Activated CD8-positive, alpha-beta T cell treated with anti-CD3 and anti-CD28 coated beads, Interleukin-2, amount 10 ng/mL, durations not matched to agents 7 days and 5 days (primary cell): ENCODE measurements at places on chromosomes 3 and 15.

- no peaks in the 10 kb centered on the region for H3K36me3 ChIP-seq
- peaks cover 24% of the 10 kb centered on the region for H3K27me3 ChIP-seq
Observed at GRCh38 chr3:127137113-127137512, 55.8 kb upstream of the PRR23E start.

- H3K27ac ChIP-seq = no peak overlapping the region
- no peaks in the 10 kb centered on the region for H3K36me3 ChIP-seq
- no peak for DNase-seq
- H3K4me3 ChIP-seq = no peak overlapping the region
Observed at GRCh38 chr3:10528046-10528445, 22.7 kb upstream of the ATP2B2 start.

GRCh38 chr3:49661281-49661680 lies 12.9 kb upstream of the APEH start:
- H3K27me3 ChIP-seq = peaks cover 3% of the 10 kb centered on the region
- H3K4me3 ChIP-seq = no peak overlapping the region
- no peak overlapping the region for H3K27ac ChIP-seq
- no peaks in the 10 kb centered on the region for H3K36me3 ChIP-seq

DNA sequence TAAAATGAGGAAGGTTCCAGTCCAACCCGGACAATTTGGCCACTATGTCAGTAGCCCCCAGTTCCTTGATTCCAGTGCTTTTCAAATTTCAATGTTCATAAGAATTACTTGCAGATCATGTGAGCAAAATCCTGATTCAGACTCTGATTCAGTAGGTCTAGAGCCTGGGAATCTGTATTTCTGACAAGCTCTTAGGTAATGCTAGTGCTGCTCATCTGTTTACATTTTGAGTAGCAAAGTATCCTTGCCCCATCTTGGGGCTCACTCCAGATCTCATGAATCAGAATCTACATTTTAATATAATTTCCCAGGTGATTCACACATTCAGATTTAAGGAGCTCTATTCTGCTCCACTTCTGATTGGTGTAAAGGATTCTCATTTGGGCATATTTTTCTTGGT lies 142.0 kb downstream of the NAALADL2 start:
- no peaks in the 10 kb centered on the region for H3K36me3 ChIP-seq
- H3K27me3 ChIP-seq = no peaks in the 10 kb centered on the region
- H3K27ac ChIP-seq = no peak overlapping the region

GRCh38 chr15:59999612-60000112 lies 4.4 kb upstream of the FOXB1 start:
- DNase-seq = no peak
- no peak overlapping the region for H3K27ac ChIP-seq
- H3K27me3 ChIP-seq = peaks cover 94% of the 10 kb centered on the region
- peaks cover 16% of the 10 kb centered on the region for H3K36me3 ChIP-seq
- no peak overlapping the region for H3K4me3 ChIP-seq

DNA sequence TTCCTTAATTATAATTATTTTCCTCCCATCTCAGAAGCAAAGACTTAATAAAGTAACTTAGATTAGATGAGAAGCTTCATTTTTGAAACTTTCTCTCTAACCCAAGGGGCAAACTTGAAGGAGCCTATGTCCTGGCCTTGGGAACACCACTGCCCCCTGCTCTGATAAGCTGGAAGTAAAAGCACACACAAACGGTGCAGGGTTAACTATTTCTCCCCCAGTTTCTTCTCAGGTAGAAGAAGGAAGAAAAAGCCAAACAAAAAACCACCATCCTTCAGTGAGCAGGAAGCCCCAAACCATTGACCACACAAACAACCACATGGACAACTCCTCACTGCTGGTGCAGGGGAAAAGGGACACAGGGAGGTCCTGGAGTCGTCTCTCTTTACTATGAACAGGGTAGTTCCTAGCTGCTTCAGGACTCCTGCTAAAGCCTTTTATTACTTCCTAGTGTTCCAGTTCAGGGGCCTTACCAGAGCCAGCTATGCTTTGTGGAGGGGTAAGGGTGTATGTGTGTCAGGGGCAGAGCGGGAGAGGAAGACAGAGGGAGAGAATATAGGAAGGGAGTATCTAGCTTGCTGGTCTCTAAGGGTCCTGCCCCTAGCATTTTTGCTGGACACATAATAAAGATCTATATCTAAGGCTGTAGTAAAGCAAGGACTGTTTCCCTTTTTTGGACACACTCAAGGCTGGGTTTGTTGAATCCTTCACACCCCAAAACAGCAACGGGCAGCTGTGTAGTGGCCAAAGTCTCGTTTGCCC lies 94.0 kb upstream of the UMPS start:
- H3K4me1 ChIP-seq = peaks cover 69% of the 10 kb centered on the region
- peak; percentile 49 for DNase-seq
- peaks cover 18% of the 10 kb centered on the region for H3K27me3 ChIP-seq
- H3K4me3 ChIP-seq = peak overlapping the region; percentile 57
- H3K27ac ChIP-seq = peak overlapping the region; percentile 57

DNA sequence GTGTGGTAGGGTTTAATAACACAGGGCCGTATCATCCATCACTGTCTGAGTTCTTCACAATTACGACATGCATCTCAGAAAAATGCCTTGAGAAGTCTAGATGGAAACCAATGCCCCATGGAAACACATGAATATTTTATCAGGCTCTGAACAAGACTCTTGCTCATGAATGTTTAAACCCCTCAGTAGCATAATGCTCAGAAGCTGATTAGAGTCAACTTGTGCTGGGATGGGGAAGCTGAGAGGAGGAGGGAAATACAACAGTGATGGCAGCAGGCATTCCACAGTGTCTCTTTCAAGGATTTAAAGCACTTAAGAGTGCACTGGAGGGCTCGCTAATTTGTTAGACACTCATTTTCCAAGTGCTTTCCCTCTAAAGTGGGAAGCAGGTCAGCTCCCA lies 3.8 kb downstream of the GPR156 start:
- H3K27ac ChIP-seq = no peak overlapping the region
- peaks cover 58% of the 10 kb centered on the region for H3K27me3 ChIP-seq
- H3K4me3 ChIP-seq = no peak overlapping the region
- no peak for DNase-seq

DNA sequence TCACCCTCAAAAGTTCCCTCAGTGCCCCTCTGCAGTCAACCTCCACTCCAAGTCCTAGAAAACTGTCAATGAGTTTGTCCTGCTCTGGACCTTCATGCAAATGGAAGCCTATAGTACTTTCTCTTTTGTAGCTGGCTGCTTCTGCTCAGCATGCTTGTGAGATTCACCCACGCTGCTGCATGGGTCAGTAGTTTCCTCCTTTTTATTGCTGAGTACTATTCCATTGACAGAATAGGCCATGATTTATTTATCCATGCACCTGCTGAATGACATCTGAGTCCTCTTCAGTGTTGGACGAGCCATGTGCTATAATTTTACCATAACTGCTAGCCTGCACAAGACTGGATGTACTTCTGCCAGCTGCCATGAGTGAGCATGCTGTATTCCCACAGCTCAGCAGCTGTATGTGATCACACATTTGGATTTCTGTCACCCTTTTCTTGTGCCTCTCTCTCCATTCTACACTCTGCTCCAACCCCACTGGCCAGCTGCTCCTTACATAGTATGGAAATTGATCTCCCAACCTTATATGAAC lies 26.3 kb downstream of the CDCP1 start:
- peaks cover 39% of the 10 kb centered on the region for H3K36me3 ChIP-seq
- no peak overlapping the region for H3K4me3 ChIP-seq
- peaks cover 18% of the 10 kb centered on the region for H3K27me3 ChIP-seq
- no peak for DNase-seq
- H3K4me1 ChIP-seq = peaks cover 68% of the 10 kb centered on the region
- peak overlapping the region; percentile 37 for H3K27ac ChIP-seq

DNA sequence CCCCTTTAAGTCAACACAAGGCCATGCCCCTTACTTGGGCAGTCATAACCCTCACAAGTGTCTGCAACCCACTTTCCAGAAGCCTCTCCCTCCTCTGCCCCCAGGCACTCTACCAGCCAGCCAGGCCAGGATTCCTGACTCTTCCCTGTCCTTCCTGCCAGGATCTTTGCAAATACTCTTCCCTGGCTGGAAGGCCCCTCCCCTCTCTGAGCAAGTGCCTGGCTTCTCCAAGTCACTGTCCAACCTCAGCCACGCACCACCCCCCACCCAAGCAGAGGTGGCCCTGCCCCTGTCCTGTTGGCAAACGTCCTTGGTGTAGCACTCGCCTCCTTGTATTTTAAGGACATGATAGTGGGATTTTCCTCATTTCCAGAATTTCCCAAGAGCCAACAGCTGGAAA lies 54.7 kb upstream of the USP3 start:
- H3K4me3 ChIP-seq = no peak overlapping the region
- H3K27ac ChIP-seq = no peak overlapping the region
- H3K36me3 ChIP-seq = no peaks in the 10 kb centered on the region
- H3K27me3 ChIP-seq = no peaks in the 10 kb centered on the region

DNA sequence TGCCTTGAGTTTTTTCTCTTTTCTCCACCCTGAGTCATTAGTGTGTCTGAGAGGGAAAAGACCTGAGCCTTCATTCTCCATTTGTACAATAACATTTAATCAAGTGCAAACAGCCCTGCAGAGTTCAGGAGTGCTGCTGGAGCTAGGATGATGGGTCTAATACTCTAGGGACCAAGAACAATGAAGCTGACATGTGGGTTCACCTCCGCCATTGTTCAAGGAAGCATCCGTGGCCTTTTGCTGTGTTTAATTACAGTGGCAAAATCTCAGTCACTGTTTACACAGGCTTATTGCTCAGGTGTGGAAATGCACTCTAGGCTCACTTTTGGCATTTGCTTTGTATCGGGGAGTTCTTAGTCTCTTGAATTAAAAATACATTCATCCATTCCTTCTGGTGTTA lies 259.6 kb downstream of the LRTM1 start:
- H3K4me1 ChIP-seq = no peaks in the 10 kb centered on the region
- no peaks in the 10 kb centered on the region for H3K27me3 ChIP-seq
- DNase-seq = no peak
- H3K27ac ChIP-seq = no peak overlapping the region
- no peaks in the 10 kb centered on the region for H3K36me3 ChIP-seq
- H3K4me3 ChIP-seq = no peak overlapping the region

- H3K36me3 ChIP-seq = no peaks in the 10 kb centered on the region
- H3K4me1 ChIP-seq = peaks cover 17% of the 10 kb centered on the region
- H3K27me3 ChIP-seq = no peaks in the 10 kb centered on the region
Observed at GRCh38 chr3:59482684-59483083, 432.9 kb upstream of the CFAP20DC start.

GRCh38 chr15:76058714-76059319 lies 968 bp upstream of the TMEM266 start:
- no peaks in the 10 kb centered on the region for H3K36me3 ChIP-seq
- peak overlapping the region; percentile 1 for H3K27ac ChIP-seq
- H3K4me1 ChIP-seq = peaks cover 20% of the 10 kb centered on the region
- peaks cover 64% of the 10 kb centered on the region for H3K27me3 ChIP-seq
- peak overlapping the region; percentile 57 for H3K4me3 ChIP-seq
